ENCODE measurements at places on chromosomes 5 and 9. TPM values are rescaled to one million over a fixed set of nuclear protein-coding genes. Genes with fewer than 3 reads are reported as not detected.

KCNV2 gene
- total RNA-seq, result not detected

FAM153A gene
- total RNA-seq, result not detected

SELENOP gene
- 0.61 TPM for total RNA-seq

PCDHB10 gene
- not detected for total RNA-seq

FBN2 gene
- total RNA-seq, result 20.5 TPM

SNCAIP gene
- total RNA-seq, result not detected

PCDHGA6 gene
- total RNA-seq, result 0.29 TPM

NUDCD2 gene
- total RNA-seq, result 34.8 TPM

CKMT2 gene
- total RNA-seq, result not detected

COL5A1 gene
- total RNA-seq, result 33.7 TPM

RANBP17 gene
- 3.0 TPM for total RNA-seq

ZNF883 gene
- 0.90 TPM for total RNA-seq

FBP1 gene
- 0.13 TPM for total RNA-seq

PRR16 gene
- total RNA-seq, result not detected

KLF4 gene
- total RNA-seq, result 20.0 TPM

ZNF462 gene
- 3.6 TPM for total RNA-seq

ZNF366 gene
- total RNA-seq, result not detected

CCL28 gene
- 0.14 TPM for total RNA-seq

PCDHA11 gene
- total RNA-seq, result 0.04 TPM

CCDC152 gene
- not detected for total RNA-seq

GADD45G gene
- not detected for total RNA-seq

PCDHGA1 gene
- total RNA-seq, result 0.30 TPM

FOXD4 gene
- total RNA-seq, result 0.34 TPM

UBE2D2 gene
- total RNA-seq, result 161 TPM

IFNB1 gene
- not detected for total RNA-seq

GPBP1 gene
- 33.6 TPM for total RNA-seq

DIRAS2 gene
- total RNA-seq, result not detected

SLC27A6 gene
- total RNA-seq, result not detected

GCNT4 gene
- 0.33 TPM for total RNA-seq

ZNF608 gene
- total RNA-seq, result 0.66 TPM

CARD6 gene
- 3.3 TPM for total RNA-seq

DENND1A gene
- total RNA-seq, result 13.0 TPM

NSUN2 gene
- 93.5 TPM for total RNA-seq

SLC6A18 gene
- not detected for total RNA-seq

PANK3 gene
- total RNA-seq, result 12.5 TPM

PLPP7 gene
- total RNA-seq, result not detected

MCTP1 gene
- total RNA-seq, result 6.8 TPM

TIMD4 gene
- 1.2 TPM for total RNA-seq

FBP2 gene
- not detected for total RNA-seq

CDKN2A gene
- 0.23 TPM for total RNA-seq

CD74 gene
- total RNA-seq, result not detected

AMBP gene
- 6.1 TPM for total RNA-seq

ABLIM3 gene
- total RNA-seq, result 19.4 TPM

ADAMTSL2 gene
- not detected for total RNA-seq

LECT2 gene
- total RNA-seq, result not detected

P4HA2 gene
- total RNA-seq, result 49.0 TPM

NTRK2 gene
- 0.04 TPM for total RNA-seq

ERAP2 gene
- 0.93 TPM for total RNA-seq

MRPL36 gene
- total RNA-seq, result 90.0 TPM

SPARC gene
- 27.1 TPM for total RNA-seq

MCIDAS gene
- 1.7 TPM for total RNA-seq

AFAP1L1 gene
- 8.2 TPM for total RNA-seq

DMRT3 gene
- total RNA-seq, result not detected

AK8 gene
- 1.4 TPM for total RNA-seq

BRIX1 gene
- total RNA-seq, result 58.3 TPM

DAB2IP gene
- total RNA-seq, result 10.3 TPM
